NCI-H2081 (cell line): ENCODE measurements at places on chromosomes 6 and 20.

GRCh38 chr6:116866281-116866871 lies 10.7 kb upstream of the RFX6 start:
- DNase-seq = no peak

DNA sequence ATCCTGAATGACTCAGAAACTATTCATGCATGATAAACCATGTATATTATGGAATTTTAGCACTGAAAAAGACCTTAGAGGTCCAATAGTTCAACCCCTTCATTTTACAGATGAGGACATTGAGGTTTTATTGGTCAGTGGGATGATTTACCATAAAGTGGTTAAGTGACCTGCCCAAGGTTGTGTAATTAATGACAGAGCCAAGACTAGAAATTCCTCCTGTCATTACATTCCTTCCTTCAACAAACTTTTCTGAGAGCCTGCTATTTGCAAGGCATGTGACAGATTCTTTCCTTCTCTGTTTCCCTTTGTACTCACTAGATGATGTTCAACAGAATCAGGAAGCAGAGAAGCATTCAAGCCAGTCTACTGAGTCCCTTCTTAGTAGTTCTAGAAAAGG lies 170.7 kb upstream of the KCNK16 start:
- DNase-seq = no peak

- DNase-seq = no peak
Observed at GRCh38 chr20:63830841-63831588, at the start of gene ZBTB46. Gene ZBTB46, minus strand, starts transcription at chr20:63831264. Its CDS starts 40,507 bp downstream, at chr20:63790757.

GRCh38 chr6:72525821-72526510 lies 95.9 kb upstream of the KCNQ5 start:
- DNase-seq = no peak

- no peak for DNase-seq
Observed at GRCh38 chr20:38167851-38168760, 3.0 kb upstream of the TGM2 start.

- DNase-seq = no peak
Observed at GRCh38 chr6:137282254-137282653, 63.1 kb upstream of the IFNGR1 start.

DNA sequence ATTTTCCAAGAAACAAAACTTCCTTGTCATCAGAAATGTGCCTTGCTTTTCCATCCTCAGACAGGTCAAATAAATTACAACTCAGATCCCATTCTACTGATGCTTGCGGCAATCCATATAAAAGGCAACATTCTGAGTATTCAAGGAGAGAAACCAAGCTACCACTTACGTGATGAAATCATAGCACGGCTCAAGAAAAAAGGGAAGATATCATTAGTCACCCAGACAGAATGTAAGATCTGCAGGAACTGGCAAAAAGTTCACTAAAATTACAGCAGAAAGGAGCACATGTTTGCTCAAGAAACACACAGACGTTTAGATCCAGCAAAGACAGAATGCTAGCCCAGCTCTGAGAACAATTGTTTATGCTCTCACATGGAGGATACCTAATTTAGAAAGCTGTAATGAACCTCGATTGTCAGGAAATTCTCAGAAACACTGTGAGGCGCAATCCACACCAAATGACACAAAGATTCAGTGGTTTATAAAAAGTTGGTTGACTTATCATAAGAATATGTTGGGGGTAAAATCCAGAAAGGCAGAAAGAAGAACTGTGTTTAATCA lies 304.2 kb downstream of the ADGRG6 start:
- DNase-seq = no peak

GRCh38 chr6:111805511-111806164 lies 67.6 kb downstream of the FYN start:
- DNase-seq = no peak

DNA sequence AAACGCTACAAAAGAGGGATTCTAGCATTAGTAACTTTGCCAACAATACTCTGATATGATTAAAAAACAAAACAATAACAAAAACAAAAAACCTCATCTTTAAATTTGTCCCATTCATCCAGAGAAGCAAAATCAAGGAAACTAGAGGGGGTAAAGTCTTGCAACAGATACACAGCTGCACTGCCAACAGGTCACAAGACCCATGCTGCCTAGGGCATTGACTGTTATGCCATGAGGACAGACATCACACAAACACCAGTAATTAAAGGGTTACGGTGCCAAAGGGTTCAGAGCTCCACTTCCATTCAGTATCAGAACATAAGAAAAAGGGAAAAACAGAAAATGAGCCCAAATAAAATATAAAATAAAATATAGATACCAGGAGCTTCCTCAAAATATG lies 1.6 kb downstream of the TBC1D20 start:
- DNase-seq = no peak

DNA sequence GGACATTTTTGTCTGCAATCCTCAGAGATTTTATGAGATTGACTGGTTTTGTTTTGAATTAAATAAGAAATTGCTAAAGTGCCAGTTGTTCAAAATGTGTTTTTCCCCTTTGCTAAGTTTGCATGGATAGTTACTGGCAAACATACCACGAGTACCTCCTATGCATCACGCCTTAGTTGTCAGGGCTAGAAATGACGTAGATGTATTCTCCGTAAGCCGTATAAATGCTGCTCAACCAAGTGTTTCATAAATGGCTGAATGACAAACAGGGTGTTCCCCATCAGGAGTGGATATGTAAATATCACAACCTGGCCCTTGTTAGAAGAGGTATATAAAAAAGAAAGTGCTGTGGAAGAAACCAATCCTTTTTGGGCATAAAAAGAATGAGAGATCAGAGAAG lies 341.1 kb upstream of the ZFP64 start:
- no peak for DNase-seq

GRCh38 chr20:17453592-17453991 lies 77.6 kb downstream of the BFSP1 start:
- no peak for DNase-seq

- no peak for DNase-seq
Observed at GRCh38 chr6:90758741-90759140, 171.9 kb upstream of the MAP3K7 start.

GRCh38 chr20:23520185-23520584 lies 29.3 kb downstream of the CST8 start:
- no peak for DNase-seq

- no peak for DNase-seq
Observed at GRCh38 chr6:126747728-126748540, 370.5 kb upstream of the RSPO3 start.

GRCh38 chr6:156687789-156688619 lies 89.2 kb upstream of the ARID1B start:
- DNase-seq = no peak

DNA sequence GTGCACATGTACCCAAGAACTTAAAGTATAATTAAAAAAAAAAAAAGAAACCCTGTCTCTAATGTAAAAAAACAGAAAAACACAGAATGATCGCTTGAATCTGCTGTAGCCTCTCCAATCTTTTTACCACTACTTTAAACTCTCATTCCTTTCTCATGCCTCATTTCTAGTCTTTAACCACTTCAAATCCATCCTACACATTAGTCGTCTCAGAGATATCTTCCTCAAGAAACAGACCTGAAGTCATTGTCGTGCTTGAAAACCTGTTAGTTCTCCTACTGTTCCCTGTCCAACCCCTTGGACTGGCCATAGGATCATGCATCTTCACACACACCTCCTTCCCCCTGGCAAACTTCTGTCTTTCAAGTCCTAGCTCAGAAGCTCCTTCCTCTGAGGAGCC lies 112.1 kb upstream of the BCLAF1 start:
- no peak for DNase-seq

DNA sequence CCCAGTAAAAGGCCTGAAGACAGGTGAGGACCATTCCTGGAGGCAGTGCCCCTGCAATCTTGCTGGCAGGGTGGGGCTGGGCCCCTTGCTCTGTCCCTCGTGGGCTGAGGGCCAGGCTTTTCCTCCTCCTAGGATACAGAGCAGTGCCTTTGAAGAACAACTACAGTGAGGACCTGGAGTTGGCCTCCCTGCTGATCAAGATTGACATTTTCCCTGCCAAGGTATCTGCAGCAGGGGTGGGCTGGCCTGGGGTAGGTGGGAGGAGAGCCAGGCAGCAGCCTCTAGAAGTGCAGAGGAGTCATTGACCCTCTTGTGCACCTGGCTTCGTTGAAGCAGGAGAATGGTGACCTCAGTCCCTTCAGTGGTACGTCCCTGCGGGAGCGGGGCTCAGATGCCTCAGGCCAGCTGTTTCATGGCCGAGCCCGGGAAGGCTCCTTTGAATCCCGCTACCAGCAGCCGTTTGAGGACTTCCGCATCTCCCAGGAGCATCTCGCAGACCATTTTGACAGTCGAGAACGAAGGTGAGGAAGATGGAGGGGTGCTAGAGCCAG lies 36.5 kb downstream of the PLCG1 start:
- no peak for DNase-seq

GRCh38 chr6:88547768-88548167 lies 381.6 kb upstream of the CNR1 start:
- no peak for DNase-seq

- DNase-seq = no peak
Observed at GRCh38 chr20:14333721-14334120, 3.7 kb downstream of the FLRT3 start.

- DNase-seq = no peak
Observed at GRCh38 chr6:16230953-16231352, 7.4 kb upstream of the GMPR start.

GRCh38 chr6:126335210-126335609 lies 4.7 kb upstream of the CENPW start:
- DNase-seq = no peak

- no peak for DNase-seq
Observed at GRCh38 chr6:34240329-34241248, 3.9 kb downstream of the HMGA1 start.

GRCh38 chr20:63711085-63711645 lies 3.3 kb downstream of the ZGPAT start:
- no peak for DNase-seq
